ENCODE measurements at places on chromosomes 13 and 19.

GRCh38 chr13:111161601-111162600 is 46.8 kb downstream of the ARHGEF7 start:
- no peak for ATAC-seq

- peak; percentile 80 for ATAC-seq
Measured at GRCh38 chr19:56105090-56105701, 15.9 kb downstream of the ZNF787 start.

- no peak for ATAC-seq
Measured at GRCh38 chr19:2064788-2065524, 13.9 kb upstream of the MKNK2 start.

GRCh38 chr19:8831832-8832131 is 322 bp downstream of the ZNF558 start:
- no peak for ATAC-seq

DNA sequence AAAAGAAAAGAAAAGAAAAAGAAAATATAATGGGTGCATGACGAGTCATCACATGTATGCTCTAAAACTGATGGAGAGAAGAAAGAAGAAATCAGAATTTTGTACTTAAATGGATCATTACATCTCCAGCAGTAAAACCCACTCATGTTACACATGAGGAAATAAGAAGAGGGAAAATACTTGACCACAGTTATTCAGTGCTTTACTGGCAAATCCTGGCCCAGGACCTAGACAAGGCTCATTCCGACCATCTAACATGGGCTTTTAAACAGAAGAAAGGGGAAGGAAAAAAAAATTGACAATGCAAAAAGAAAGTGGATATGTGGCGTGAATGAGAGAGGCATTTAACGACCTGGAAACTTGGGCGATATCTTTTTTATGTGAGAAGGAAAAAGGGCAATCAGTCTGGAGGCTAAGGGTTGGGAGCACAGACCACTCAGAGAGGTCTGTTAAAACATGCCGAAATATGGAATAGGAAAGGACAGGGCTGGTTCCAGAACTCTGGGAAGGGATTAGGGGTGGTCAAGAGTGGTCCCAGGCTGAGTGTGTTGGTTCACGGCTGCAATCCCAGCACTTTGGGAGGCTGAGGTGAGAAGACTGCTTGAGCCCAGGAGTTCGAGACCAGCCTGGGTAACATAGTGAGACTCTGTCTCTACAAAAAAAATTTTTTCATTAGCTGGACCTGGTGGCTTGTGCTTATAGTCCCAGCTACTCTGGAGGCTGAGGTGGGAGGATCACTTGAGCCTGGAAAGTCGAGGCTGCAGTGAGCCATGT is 1.6 kb downstream of the SIGLECL1 start:
- no peak for ATAC-seq

GRCh38 chr13:51396352-51396751 is 56.5 kb downstream of the INTS6 start:
- peak; percentile 54 for ATAC-seq

GRCh38 chr19:5571777-5572176 is 4.0 kb upstream of the TINCR start:
- ATAC-seq = no peak

DNA sequence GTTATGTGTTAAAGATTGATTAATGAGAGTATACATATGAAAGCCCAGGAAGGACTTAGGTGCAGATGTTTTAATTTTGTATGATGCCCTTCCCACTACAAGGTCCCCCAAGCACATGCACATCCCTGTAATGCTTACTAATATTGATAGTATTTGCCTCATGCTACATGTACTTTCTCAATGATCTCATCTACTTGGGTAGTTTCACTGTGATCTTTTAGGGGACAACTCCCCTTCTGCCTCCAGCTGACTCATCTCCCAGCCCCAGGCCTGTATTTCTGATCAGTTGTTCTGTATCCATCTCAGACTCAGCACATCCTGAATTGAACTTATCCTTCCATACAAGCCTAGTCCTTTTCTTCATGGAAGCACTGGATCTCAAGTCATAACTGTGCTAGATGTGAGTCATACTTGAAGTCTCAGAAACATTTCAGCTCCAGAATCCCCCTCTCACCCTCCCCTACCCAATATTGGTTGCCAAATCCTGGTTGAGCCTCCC is 49.4 kb upstream of the INTS6 start:
- no peak for ATAC-seq

DNA sequence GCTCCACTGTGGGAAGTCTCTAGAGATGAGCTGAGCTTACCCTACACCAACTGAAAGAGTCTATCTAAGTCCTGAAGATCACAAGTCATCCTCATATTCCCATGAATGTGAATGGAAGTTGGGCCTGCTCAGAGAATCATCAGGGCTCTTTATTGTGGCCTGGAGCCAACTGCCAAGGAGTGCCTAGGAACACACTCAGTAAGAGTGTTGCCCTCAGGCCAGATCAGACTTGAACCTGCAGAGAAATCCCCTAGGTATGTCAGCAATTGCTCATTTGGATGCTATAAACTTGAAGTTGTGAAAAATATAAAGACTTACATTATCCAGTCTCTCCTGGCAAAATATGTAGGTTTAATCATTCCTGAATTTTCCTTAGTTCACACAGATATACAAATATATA is 1070.2 kb downstream of the EFNB2 start:
- ATAC-seq = no peak

DNA sequence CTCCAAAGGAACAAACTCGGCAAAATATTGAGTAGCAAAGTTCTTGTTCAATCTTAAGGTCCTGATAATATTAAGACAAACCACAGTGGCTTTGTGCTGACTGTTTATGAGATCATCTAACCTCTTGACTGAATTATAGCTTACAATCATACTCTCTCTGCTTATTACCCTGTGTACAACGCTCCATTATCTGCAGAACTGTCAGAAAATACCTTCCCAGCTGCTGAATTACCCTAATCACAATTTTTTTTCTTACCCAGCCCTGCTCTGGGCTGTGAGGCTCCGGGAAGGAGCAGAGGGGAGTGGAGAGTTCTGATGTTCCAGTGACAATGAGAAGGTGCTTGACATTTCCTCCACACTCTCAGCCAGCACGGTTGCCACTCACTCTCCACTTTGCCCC is 64.8 kb downstream of the DCT start:
- no peak for ATAC-seq

DNA sequence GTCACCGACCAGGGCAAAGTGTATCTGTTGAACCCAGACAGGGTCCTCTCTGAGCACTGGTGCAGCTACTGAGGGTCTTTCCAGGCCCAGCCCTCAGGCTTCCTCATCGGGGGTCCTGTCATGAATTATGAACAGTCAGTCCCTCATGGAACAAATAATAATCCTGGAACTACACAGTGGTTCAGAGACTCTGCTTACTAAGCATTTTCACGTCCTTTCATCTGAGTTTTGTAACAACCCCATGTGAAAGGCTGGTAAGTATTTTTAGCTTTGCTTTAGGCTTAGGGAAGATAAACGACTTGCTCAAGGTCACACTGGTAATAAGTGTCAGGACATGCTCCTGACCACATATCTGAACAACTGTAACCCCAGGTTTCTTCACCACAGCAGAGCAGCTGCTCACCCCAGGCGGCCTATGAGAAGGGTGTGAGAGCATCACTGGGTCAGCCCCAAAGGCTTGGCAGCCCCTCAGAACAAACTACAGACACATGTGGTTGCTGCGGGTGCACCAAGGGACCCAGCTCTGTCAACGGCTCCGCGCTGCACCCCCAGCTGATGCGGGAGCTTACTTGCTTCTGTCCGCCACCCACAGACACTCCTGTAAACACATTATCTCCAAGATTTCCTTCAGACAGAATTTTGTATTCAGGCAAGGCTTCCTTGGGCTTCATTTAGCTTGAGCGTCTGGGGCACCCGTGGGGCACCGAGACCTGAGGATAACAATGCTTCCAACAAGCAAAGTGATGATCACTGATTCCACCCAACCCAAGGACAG is 19.4 kb upstream of the GSX1 start:
- no peak for ATAC-seq

DNA sequence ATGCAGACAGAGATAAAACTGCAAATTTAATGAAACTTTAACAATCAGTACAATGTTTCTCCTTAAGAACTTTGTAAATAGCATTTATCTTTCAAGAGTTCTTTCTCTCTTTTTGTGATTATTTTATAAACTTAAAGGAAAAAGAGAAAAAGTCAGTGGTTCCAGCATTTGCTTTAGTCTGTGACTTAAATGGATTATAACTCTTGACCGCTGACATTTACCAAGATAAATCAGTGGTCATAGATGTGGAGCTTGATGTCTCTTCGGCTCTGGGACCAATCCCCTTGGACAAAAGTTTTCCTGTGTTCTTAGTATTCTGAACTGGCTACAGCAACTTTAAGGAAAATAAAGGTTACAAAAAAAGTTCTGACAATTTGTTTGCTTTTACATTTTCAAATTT is 162.6 kb downstream of the TM9SF2 start:
- ATAC-seq = no peak

GRCh38 chr19:1312767-1313694 is 27.4 kb downstream of the EFNA2 start:
- ATAC-seq = no peak

- no peak for ATAC-seq
Measured at GRCh38 chr19:17920527-17920926, 12.3 kb upstream of the CCDC124 start.

- ATAC-seq = peak; percentile 53
Measured at GRCh38 chr13:99307648-99308339, 595 bp upstream of the GPR183 start.

- no peak for ATAC-seq
Measured at GRCh38 chr19:30325676-30326392, 46.4 kb upstream of the ZNF536 start.
